ENCODE measurements at places on chromosomes 1 and 21.

- DNase-seq = no peak
Measured at GRCh38 chr1:14596591-14596990, 1.9 kb upstream of the KAZN start.

DNA sequence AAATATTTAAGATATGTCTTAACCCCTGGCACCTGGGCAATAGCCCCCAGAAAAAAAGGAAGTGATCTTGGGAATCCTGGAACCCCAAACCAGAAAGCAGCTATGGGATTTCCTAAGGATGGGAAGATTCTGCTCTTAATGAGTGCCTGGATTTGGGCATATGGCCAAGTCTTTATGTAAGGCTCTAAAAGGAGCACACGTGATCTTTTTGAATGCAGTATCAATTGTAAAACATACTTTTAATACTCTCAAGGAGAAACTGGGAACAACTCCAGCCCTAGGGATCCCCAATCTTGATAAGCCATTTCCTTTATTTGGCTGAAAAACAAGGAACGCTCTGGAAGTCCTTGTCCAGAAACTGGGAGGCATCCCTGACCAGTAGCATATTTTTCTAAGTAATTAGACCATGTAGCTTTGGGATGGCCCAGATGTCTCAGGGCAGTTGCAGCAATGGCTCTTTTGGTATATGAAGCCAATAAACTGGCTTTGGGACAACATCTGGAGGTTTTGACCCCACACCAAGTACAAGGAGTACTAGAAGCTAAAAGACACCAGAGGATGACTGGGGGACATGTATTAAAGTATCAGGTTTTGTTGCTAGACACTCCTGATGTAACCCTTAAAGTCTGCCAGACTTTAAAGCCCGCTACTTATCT is 80.9 kb upstream of the KIAA0040 start:
- no peak for DNase-seq

GRCh38 chr1:230922620-230923019 is 54.3 kb upstream of the C1orf198 start:
- no peak for DNase-seq

DNA sequence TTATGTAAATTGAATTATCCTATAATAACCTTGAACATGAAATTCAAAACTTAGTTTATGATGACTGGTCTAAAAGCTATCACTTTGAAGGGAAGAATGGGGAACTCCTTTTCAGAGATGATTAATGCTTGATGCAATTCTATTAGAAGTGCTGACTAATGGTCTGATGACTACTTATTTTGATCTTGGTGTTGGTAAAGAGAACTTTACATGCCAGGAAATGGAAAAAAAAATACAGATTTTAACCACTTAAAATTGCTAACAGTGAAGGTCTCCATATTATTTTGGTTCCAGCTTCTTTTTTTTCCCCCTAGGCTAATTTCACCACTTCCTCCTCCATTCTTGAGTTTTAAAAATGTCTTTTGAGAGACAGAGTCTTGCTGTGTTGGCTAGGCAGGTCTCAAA is 22.9 kb downstream of the S1PR1 start:
- peak; percentile 69 for DNase-seq

GRCh38 chr1:156884560-156885184 is 8.8 kb upstream of the PEAR1 start:
- DNase-seq = no peak

- no peak for DNase-seq
Measured at GRCh38 chr1:200962631-200963030, 60.9 kb downstream of the KIF21B start.

Measured in MV-4-11 (cell line).